ENCODE measurements at places on chromosomes 5 and 9.

DNA sequence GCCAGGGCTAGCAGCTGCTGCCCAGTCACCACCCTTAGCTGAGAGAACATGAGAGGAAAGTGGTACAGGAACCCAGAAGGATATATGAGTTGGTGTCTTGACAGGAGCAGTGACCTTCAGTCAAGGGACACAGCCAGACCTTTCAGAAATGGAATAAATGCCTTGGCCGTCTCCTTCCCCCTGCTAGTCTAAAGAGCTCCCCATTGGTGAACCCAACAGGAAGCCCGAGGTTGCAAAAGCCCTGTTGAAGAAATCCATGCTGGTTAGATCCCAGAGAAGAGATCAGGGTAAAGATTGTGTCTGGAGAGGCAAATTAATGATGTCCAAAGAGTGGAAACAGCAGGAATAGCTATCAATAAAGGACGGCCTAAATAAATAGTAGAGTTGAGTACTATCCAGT is 244.5 kb downstream of the NR3C1 start:
- no peak for DNase-seq

DNA sequence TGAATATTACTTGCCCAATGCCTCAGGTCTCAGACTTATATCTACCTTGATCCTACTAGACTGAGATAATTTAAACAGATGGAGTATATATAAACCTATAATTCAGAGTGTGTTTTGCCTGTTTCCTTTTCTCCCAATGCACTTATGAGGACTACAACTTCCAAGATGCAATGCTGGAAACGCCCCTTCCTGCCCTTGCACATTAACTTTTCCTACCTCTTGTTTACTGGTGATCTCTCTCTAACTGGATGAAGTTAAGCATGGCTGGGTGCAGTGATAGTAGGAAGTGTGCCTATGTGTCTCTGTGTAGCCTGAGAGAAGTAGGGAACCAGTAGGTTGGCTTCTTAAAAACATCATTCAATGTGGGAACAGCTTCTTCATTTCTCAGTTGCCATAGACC is 115.2 kb downstream of the SVEP1 start:
- no peak for DNase-seq

DNA sequence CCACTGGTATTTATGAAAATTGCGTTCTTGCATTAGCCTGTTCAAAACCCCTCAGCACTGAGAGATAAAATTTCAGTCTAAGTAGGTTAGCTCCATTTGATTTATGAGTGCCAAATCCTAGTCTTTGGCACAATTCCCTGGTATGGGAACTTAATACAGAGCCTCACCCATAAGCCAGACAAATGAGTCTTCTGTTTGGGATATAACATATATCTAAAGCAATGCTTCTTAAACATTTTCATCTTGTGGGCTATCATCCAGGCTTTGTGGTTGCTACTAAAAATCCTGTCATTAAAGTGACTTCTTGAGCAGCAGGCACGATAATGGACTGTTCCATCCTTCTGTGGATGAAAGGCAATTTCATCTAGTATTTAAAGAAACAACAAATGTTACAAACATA is 419.5 kb upstream of the ACTBL2 start:
- no peak for DNase-seq

DNA sequence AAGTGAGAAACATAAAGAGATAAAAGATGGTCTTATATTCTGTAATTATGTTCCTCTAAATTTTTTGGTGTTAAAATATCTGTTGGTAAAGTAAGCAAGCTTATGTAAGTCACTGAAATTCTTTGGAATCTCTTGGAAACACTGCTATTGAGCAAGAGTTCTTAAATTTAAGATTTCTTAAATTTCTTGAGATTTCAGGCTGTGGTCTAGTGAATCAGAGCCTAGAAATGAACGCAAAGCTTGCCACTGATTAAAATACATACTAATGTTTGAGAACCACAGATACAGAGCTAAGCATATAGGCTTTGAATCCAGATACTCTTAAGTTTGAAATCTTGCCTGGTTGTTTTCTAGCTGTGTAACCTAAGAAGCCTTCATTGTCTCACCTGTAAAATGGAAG is 133.4 kb downstream of the TRPM3 start:
- no peak for DNase-seq

GRCh38 chr9:123568691-123569688 is 213.0 kb downstream of the CRB2 start:
- DNase-seq = no peak

GRCh38 chr9:94874316-94874715 is 147.8 kb downstream of the AOPEP start:
- DNase-seq = no peak

GRCh38 chr5:56075361-56075760 is 80.6 kb upstream of the IL6ST start:
- DNase-seq = no peak
